Cerebellar nuclear complex (tissue), 1 donor: ENCODE measurements at places on chromosomes 16 and 17.
A peak's percentile ranks its signal among the peaks of the same experiment; 100 is the strongest.

GRCh38 chr16:48533931-48534330, 76.0 kb downstream of the N4BP1 start:
- DNase-seq: no peak

- DNase-seq: no peak
These were observed 4.5 kb downstream of the ZNF423 start for GRCh38 chr16:49851468-49851787.

- no peak for DNase-seq
These were observed 1.9 kb downstream of the NTN3 start for GRCh38 chr16:2472885-2473445.

GRCh38 chr16:69351309-69352027, at the start of gene TMED6:
TMED6 (minus strand) TSS chr16:69351786; CDS start chr16:69351753, 33 bp downstream.
- DNase-seq: no peak

DNA sequence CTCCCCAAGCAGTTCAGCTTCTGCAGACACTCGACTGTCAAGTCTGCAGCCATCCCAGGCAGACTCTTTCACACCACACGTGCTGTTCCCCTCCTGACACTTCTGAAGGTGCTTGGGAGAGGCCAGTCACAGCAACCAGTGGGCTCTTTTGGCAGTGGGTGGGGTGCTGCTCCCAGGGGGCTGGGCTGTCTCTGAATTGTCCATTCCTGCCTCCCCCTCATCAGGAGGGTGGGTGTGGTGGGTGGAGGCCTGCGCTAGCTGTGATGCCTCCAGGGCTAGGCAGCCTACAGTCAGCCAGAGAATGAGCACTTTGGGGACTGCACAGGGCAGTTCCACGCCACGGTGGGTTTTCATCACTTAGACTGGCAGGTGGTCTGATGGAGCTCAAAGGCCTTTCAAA, 10.3 kb downstream of the STARD3 start:
- no peak for DNase-seq

DNA sequence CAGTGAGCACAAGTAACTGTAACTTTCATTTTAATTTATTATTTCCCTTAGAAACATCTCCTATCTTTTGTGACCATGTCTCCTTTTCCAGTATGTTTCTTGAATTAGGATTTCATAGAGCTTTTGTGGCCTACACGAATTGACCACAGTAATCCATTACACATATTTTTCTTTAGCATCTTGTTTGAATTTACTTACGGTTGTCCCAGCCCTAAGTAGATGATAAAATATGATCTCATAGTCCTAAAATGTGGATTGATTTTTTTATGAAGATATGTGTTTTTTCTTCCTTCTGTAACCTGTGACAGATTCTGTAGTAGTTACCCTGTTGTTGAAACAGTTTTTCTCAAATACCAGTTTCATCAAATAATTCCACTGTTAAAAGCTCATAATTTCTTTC, 61.5 kb downstream of the NF1 start:
- no peak for DNase-seq

DNA sequence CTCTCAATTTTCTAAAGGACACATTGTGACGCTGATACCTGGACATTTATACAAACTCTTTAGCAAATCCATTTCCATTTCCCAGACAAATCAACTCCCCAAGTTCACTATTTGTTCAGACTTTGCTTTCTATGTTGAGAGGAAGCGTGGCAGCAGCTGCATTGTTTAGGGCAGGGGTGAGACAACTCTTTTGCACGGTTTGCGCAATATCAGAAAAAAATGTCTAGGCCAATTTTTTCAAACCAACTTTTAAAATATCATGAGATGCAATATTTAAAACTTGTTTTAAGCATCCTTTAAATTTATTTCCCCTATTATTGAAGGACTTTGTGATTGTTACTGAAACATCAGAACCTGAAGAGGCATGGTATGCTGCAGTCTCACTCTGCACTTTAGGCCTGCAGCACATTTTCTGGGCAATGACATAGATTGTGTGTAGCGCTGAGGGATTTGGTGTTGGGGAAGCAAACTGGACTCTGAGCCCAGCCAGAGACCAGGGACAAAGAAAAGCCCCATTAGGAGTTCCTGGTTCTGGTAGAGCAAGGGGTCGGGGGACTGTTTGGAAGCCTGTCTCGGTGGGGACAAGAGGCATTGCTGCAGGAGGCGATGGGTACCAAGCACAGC, 6.4 kb upstream of the CCDC182 start:
- DNase-seq: no peak

DNA sequence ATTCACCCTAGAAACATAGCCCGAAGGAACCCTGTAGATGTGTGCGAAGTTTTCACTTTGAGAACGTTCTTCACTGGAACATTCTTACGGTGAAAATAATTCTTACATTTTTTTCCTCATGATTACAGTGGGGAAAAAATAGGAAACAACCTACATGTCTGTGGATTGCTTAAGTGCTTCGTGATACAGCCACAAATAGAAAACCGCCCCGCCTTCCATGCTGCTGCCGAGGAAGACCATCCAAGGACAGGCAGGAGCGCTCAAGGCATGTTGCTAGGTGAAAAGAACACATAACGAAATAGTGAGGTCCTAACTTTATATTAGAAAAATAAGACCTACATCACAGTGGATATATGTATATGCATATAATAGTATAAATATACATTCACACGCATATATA, 78.8 kb downstream of the BMERB1 start:
- DNase-seq: no peak

GRCh38 chr16:72473631-72474030, 301.7 kb upstream of the PMFBP1 start:
- no peak for DNase-seq

GRCh38 chr16:56932721-56933619, 1.0 kb downstream of the HERPUD1 start:
- peak; percentile 29 for DNase-seq

GRCh38 chr16:84196727-84197394, 5.9 kb downstream of the ADAD2 start:
- no peak for DNase-seq

GRCh38 chr17:39328815-39329214, 72.6 kb downstream of the FBXL20 start:
- DNase-seq: no peak

GRCh38 chr17:48294806-48295361, 135.1 kb downstream of the SKAP1 start:
- DNase-seq: no peak

DNA sequence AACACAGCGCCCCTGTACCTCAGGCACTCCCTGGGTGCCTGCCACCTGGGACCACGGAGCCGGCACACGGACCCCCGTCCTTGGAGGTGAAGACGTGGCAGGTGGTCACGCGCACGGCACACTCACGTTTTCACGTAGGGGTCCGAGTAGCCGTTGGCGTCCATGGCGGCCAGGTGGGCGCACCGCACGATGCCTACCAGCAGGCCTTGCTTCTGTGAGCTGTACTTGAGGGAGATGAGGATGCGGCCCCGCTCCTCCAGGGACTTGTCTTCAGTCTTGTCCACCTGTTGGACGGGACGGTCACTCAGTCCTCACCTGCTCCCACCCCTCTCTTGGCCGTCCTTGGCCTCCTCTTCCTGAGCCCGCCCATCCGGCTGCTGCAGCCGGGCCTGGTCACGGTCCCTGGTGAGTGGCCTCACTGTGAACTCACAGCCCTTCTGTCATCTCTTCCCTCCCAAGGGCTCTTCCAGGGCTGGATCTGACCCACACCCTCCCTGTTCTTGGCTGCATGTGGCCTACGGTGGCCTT, 18.8 kb downstream of the SCGB1C2 start:
- no peak for DNase-seq

GRCh38 chr17:74298778-74299177, 24.7 kb downstream of the DNAI2 start:
- DNase-seq: no peak

- DNase-seq: no peak
These were observed 71.4 kb downstream of the ZFHX3 start for GRCh38 chr16:72976438-72977064.

DNA sequence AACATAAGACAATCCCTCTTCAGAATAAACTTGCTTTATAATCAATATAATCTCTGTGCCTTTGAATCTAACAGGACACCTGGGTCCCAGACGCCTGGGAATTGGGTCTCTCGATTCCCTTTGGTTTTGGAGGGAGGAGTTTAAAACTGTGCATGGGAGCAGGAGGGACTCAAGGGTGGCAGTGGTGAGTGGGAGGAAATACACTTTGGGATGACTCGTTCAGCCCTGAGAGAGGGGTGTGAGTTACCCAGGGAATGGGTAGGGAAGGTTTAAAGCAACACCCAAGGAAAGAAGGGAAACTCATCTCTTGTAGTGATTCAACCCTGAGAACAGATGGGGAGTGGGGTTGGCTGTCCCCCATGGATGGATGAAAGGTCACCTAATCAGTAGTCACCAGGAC, 1.6 kb downstream of the RANGRF start:
- DNase-seq: no peak

DNA sequence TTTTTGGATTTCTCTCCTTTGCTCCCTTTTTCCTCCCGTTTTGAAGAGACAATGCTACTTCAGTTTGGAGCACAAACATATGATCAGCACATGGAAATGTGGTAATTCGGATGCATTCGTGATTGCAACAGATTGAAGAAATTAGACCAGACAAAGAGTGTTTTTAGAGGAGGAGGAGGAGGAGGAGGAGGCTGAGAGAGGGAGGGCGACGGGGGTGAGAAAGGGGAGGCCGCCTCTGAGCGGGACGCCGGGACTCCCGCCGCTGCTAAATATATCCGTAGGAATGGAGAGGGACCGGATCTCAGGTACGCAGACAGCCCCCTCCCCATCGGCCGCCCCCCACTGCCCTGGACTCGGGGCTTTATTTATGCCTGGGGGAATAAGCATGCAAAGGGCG, 179.3 kb downstream of the SEC14L1 start:
- no peak for DNase-seq

DNA sequence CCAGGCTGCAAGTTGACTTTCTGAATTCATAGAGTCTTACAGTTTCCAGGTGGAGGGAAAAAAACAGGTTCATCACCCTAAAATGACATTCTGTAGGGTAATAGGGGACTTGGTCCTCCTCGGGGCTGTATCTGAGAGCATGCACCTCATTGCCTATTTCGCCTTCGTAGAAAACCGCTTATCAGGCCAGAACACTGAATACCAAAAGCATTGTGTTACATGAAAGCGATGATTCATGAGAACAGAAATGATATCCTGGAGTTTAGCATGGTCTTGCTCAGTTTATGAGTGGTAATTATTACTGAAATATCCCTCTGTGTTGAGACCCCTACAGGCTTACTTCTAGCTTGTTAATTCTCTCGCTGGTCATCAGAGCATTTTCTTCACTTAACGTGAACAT, 61.4 kb upstream of the ARHGAP44 start:
- DNase-seq: no peak

DNA sequence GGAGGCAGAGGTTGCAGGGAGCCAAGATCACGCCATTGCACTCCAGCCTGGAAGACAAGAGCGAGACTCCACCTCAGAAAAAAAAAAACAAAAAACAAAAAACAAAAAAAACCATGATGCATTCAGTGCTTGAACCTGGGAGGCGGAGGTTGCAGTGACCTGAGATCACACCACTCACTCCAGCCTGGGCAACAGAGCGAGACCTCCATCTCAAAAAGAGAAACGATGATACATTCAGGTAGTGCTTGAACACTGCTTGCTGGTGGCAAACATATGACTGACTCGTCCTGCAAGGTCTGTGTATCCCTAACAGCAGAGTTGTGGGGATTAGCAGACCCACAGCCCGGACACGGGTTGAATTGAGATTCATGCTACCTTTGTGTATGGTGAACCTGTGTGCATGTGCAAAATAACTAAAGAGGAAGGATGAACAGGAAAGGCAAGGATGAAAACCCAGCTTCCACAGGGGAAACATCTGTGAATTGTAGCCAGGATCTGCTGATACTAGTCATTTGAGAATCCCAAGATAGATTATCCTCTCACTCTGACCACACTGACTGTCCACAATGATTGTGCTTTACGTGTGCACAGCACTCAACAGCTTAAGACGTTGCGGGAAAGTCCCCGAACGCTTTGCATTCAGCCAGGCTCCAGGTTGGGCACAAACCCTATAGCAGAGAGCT, 52.4 kb upstream of the MRPS23 start:
- no peak for DNase-seq

DNA sequence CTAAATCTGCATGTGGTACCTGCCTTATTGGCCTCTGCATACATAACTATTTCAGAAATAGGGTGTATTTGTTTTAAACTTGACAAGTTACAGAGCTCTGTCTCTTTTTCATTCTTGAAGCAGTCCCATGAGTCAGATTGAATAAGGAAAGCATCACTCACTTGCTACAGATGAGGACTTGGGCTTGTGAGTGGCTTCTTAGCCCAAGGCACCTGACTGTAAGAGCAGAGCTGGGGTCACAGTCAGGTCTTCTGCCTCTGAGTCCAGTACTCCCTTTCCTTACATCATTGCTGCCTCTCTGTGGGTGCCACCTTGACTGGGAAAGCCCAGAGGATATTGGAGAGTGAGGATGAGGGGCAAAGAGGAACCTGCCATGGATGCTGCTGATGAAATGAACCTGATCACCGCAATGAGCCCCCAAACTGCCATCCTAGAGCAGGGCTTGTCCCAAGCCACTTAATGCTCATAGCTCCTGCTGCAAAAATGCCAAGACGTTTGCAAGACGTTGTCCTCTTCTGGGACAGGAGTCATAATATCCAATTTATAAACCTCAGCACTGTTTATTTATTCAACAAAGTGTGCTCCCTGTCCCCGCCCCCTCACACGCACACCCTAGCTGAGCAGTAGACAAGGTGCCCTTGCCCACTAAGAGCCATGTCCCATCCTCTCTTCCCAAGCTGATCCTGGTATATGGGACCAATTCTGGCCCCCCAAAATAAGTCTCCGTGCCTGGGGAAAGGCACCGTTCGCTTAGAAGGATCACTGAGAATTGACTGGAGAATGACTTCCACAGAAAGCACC, 74.1 kb downstream of the CCDC182 start:
- no peak for DNase-seq

GRCh38 chr16:57753448-57754353, 18.1 kb downstream of the KATNB1 start:
- DNase-seq: no peak

DNA sequence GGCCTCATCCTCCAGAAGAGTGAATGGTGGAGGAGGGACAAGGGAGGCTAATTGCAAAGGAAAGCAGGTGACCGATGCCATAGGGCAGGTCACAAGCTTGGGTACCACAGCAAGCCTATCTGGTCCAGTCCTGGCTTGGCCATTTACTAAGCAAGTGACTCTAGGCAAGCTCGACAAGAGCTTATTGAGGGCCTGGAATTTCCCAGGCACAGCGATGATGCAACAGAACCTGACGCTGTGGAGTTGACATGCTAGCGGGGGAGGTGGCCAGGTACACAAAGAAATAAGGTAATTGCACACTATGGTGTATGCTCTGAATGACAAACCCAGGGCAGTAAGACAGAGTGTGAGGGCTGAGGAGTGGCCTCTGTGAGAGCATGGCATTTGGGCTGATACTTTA, 98.5 kb downstream of the PGS1 start:
- no peak for DNase-seq
